ENCODE measurements at places on chromosomes 6 and 20.

DNA sequence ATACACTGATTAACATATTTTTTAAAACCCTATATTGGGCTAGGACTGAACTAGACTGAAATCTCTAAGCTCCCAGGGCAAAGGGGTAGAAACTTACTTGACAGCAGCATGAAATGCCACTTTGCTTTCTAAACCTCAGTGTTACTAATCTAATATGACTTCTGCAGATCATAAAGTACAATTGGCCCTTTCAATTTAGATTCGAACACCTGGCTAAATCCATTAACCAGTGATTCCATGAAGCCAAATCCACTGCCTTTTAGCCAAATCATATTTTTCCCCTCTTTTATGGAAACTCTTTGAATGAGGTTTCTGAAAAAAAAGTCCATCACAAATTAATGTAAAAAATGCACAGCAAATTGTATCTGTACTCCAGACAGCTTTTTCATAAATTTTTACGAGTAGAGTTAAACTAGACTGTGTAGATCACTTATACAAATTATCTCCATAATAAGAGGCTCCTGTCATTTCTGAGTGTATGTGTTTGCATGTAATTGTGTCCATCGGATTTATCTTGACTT, 25.7 kb downstream of the EPHA7 start:
- DNase-seq: no peak

DNA sequence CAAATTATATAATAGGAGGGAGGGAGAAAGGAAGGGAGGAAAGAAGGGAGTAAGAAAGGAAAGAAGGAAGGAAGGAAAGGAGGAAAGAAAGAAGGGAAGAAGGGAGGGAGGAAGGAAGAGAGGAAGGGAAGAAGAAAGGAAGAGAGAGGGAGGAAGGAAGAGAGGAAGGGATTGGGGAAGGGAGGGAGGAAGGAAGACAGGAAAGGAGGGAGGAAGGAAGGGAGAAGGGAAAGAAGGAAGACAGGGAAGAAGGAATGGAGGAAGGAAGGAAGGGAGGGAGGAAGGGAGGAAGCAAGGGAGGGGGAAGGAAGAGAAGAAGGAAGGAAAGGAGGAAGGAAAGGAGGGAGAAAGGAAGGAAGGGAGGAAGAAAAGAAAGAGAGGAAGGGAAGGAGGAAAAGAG, 660.5 kb downstream of the EPM2A start:
- DNase-seq: no peak

DNA sequence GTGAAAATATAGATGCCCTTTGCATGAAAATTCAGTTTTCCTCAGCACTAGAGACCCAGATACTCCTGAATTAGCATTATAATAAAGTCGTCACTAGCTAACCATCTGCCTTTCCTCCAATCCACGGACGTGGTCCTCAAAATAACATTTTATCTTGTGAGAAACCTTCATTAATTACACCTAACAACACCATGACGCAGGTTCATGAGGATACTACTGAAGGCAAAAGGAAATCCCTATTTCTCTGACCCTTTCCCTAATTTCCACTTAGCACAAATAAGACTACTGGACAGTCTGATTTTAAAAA, 1.3 kb upstream of the PNISR start:
- no peak for DNase-seq

DNA sequence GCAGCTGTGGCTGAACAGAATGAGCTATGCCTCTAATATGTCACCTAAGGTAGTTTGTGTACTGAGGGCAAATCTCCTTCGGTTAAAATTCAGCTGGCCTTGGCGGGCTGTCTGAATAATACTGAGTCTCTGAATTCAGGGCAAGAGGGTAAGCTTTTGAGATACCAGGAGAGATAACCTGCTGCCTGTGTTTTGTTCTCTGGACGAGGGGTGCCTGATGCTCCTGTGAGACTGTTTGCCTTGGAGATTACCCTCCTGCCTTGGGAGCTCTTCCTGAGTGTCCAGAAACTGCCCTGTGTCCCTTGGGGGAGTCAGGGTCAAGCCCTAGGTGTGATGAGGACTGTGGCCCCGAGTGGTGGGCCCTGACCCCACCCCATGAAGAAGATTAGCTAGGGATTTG, 282.9 kb downstream of the KIF16B start:
- no peak for DNase-seq

GRCh38 chr6:154513601-154514320, 3.3 kb upstream of the CNKSR3 start:
- peak; percentile 79 for DNase-seq

DNA sequence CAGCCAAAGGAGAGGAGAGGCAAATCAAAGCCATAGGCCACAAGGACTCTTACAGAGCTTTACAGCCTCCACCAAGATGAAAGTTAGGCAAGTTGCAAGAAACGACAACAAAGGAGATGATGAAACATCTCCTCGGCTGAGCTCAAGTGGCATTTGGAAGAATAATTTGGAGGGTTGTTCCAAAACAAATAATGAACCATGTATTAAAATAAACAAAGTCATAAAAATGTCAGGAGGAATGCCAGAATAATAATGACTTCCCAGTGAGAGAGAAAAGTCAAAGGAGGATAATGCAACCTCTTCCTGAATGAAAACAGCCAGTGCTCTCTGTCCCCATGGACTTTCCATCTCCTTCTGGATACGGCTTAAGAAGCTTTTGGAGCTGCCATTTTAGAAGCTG, 371.4 kb upstream of the ID4 start:
- DNase-seq: no peak

- DNase-seq: no peak
Measured at GRCh38 chr20:46820682-46821081, 74.0 kb upstream of the EYA2 start.
